ENCODE measurements at places on chromosomes 12 and 14.

GRCh38 chr12:120721866-120722265 lies 3.8 kb upstream of the ACADS start:
- no peak for DNase-seq

- no peak for DNase-seq
These were observed 4.2 kb upstream of the BAZ2A start for GRCh38 chr12:56634242-56634836.

DNA sequence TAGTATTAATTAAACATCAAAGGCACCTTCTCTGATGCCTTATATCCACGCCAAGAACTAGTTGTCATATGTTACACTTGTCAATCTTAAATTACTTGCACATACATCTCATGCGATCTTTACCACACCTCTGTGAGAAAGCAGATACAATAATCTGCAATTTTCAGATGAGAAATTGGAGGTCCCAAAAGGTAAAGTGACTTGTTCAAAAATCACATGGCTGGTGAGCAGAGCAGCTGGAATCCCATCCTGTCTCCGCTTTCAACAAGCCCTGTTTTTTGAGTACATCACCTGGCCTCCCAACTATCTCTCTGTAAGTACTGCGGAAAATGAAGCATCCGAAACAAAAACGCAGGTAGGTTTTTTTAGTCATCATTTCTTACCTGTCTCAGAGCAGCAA lies 203.4 kb upstream of the FOXN3 start:
- no peak for DNase-seq

GRCh38 chr12:25681580-25681979 lies 128.5 kb upstream of the LMNTD1 start:
- no peak for DNase-seq

DNA sequence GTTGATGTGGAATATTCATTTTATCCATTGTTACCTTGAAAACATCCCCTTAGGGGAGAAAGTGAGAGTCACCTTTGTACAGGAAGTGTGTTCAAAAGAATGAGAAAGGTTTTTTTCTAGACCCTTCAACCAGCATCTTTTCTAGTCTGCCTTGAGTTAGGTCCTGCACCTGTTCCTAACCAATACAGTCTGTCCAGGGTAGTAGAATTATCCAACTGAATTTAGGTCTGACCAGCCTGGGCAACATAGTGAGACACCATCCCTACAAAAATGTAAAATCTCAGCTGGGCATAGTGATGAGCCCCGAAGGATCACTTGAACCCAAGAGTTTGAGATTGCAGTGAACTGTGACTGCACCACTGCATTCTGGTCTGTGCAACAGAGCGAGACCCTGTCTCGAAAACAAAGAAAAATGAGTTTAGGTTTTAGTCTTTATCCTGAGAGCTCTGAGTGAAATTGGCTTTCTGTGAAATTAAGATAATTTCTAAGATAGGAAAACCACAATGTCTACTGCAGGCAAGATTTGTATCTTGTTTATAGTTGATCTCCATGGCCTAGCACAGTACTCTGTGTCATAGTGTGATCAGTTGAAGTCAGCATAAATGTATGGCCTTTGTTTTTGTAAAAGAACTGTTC lies 25.2 kb downstream of the ARHGAP5 start:
- no peak for DNase-seq

- no peak for DNase-seq
These were observed 441.5 kb downstream of the PRKD1 start for GRCh38 chr14:29486132-29486531.

GRCh38 chr12:105738051-105738450 lies 400.7 kb downstream of the NUAK1 start:
- DNase-seq = no peak

GRCh38 chr12:30701056-30701455 lies 5.4 kb upstream of the IPO8 start:
- peak; percentile 52 for DNase-seq
